ENCODE measurements at places on chromosomes 12 and 14. TPM values are rescaled to one million over a fixed set of nuclear protein-coding genes. Genes with fewer than 3 reads are reported as not detected.

PPP1R36 gene
- 0.33 TPM for polyA plus RNA-seq

RD3L gene
- not detected for polyA plus RNA-seq

CLEC4D gene
- not detected for polyA plus RNA-seq

CCDC88C gene
- 14.6 TPM for polyA plus RNA-seq

NEUROD4 gene
- not detected for polyA plus RNA-seq

MARCHF9 gene
- polyA plus RNA-seq, result 7.5 TPM

NID2 gene
- 94.4 TPM for polyA plus RNA-seq

PLEKHD1 gene
- 0.66 TPM for polyA plus RNA-seq

DNA sequence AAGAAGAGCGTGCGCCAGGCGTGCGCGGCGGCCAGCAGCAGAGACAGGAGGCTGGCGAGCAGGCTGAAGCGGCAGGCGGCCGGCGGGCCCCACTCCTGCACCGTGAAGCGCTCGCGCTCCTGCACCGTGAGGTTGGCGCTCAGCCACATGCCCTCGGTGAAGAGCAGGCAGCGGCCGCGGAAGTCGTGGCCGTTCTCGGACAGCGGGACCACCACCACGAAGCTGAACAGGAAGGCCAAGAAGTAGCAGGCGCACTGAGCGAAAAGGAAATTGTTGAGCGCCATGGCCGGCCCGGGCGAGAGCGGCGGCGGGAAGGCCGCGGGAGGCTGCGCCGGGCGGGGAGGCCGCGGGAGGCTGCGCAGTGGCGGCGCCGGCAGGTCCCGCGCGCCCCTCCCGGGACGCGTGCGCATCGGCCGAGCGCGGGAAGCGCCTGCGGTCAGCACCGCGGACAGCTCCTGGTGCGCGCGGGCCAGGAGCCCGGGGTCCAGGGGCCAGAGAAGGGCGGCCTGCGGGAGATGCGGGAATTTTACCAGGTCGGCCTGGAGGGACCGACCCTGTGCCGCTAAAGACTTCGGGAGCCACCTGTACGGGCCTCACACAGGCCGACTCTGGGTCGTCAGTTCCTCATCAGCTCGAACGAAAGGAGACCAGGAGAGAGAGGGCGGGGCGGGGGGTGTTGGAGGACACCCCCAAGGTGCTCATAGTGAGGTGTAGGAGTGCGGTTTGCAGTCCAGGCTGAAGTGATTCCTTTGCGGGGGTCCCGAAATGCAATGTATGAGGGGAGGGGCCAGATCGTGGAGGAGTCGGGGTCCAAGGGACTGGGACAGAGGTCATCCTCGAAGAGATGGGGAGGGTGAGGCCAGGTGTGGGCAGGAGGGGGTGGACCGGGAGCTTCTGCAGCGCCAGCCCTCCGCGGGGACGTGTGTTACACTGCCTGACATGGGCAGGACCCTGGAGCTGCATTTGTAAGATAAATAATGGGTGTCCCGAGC, at the start of gene TMEM179:
Gene TMEM179, minus strand, starts transcription at position 315 of the 992 bp plus-strand sequence. Its CDS starts 31 bp downstream, at position 284.
- DNase-seq, result peak; percentile 75

GRCh38 chr12:118033902-118034301, 17.4 kb downstream of the RFC5 start:
- DNase-seq, result no peak

DNA sequence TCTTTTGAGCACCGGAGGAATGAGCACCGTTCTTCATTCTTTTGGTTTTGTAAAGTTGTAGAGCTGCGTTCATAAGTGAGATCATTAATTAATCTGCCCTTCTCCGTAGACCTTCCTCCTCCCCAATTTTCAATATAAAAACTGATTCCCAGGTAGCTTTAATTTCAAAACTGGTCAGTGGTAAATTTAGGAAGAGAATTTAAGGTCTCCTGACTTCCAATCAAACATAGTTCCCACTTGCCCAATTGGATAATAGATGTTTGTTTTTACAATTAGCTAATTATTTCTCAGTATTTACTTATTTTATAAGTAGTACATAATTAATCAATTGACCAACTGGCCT, 27.2 kb upstream of the YBX3 start:
- no peak for DNase-seq

DNA sequence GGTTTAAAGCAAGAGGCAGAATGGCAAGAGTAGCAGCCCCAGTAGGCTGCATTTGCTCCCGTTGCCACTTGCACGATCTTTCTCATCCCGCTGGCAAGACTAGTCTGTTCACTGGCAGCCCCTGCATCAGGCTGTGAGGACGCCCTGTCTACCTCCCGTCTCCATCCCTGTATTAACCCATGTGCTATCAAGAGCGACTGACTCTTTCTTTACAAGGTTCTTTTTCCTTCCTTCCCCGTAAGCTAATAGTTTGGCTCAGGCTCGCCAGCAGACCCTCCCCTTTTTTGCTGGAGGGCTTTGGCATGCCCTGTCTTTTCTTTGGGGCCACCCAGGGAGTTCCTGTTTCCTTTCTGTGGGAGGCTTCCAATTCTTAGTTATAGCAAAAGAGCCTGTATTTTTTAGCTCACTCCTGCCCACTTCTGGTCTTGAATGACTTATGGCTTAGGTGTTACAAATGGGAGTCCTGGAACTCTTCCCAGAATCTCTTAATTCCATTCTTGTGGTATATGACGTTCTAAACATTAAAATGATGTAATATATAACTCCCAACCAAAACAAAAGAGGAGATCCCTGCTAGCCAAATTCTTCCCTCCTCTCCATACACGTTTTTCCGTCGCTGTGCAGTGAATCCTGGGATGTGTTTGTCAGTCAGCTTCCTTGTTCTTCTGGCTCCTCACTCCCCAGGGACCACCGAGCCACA, 149.0 kb downstream of the PRKCH start:
- peak; percentile 97 for DNase-seq

GRCh38 chr14:42673963-42674362, 1067.3 kb downstream of the LRFN5 start:
- DNase-seq, result no peak

GRCh38 chr12:510071-510825, 50.5 kb downstream of the B4GALNT3 start:
- no peak for DNase-seq

DNA sequence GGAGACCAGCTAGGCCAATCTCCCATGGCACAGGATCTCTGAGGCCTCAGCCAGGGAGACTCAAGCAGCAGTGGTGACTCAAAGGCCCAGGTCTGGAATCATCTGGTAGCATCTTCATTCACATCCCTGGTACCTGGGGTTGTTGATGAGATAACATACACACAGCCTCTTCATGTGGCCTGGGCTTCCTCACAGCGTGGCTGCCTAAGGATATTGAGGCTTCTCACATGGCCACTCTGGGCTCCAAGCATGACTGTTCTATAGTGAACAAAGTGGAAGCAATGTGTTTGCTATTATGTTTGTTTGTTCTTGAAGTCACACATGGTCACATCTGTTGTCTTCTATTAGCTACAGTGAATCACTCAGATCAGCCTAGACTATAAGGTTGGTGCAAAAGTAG, 584.1 kb downstream of the VRK1 start:
- no peak for DNase-seq

DNA sequence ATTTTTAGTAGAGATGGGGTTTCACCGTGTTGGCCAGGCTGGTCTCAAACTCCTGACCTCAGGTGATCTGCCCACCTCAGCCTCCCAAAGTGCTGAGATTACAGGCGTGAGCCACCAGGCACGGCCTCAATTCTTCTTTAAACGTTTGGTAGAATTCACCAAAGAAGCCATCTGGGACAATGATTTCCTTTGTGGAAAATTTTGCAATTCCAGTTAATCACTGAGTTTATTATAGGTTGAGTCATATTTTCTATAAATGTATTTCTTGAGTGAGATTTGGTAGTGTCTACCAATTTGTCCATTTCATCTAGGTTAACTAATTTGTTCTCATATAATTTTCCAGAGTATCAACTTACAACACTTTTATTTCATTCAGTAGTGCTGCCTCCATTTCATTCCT, 683.9 kb upstream of the TMEM132C start:
- DNase-seq, result no peak

DNA sequence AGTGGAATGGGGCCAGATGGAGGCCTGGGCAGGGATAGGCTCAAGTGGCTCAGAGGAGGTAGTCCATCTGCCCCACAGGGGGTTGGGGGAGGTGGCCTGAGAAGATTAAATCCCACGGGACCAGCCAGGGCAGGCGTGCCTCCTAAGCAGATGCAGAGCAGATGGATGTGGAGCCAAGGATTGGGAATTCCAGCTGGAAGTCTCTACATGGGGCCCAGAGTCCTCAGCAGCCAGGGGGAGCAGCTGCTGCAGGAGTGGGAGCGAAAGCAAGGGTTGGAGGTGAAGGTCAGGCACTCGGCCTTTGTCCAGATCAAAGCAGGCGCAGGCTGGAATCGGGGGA, 42.4 kb upstream of the VRK1 start:
- DNase-seq, result no peak

GRCh38 chr14:33916663-33917565, 34.0 kb downstream of the EGLN3 start:
- DNase-seq, result peak; percentile 45

DNA sequence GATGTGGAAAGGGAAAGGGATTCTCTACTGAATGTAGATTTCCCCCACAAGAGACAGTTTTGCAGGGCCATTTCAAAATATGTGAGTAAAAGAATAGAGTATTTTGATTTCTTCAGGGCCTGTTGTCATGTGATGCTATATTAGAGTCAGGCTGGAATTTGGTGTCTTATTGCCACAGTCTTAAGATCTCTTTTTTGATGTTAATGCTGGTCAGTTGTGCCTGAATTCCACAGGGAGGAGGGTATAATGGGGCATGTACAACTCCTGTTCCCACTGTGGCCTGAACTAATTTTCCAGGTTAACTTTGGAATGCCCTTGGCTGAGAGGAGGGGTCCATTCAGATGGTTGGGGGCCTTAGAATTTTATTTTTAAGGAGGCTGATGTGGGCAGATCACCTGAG, 111.0 kb upstream of the MAX start:
- DNase-seq, result no peak

DNA sequence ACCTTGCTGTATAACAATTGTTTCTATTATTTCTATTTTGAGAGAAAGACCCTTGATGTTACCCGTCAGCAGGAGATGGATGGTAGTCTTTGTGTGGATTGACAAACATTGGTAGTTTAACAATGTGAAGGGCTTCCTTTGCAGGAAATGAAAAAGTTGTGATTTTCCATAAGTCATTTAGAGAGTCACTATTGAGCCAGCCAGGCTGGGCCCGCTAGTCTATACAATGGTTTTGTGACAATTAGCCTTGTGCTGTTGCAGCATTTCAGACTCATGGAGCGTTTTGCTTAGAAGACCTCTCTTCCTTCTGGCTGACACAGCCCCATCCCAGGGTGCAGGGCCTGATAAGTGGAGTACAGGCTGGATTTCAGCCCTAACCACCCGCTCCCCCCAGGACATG, 18.3 kb upstream of the SLC38A2 start:
- DNase-seq, result no peak

GRCh38 chr12:89244536-89244935, 107.8 kb downstream of the DUSP6 start:
- DNase-seq, result no peak

DNA sequence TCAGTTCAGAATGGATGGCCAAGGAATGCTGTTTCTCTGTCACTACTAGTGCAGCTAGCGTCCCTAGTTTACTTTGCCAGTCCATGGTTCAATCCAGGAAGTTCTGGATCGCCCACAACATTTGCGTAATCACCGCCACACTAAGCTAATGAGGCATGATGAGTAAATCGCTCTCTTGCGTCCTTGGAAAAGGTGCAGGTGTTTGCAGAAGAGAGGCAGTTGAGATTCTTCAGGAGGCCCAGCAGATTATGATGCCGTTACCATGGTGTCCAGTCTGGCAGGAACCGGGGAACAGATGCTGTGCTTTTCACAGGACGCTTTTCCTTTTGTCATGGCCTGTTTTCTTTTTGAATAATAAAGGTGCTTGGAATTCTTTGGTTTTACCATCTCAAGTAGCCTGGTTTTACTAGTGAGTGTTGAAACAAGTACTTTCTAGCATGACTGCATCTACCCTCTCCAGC, 9.0 kb downstream of the TPH2 start:
- peak; percentile 13 for DNase-seq

DNA sequence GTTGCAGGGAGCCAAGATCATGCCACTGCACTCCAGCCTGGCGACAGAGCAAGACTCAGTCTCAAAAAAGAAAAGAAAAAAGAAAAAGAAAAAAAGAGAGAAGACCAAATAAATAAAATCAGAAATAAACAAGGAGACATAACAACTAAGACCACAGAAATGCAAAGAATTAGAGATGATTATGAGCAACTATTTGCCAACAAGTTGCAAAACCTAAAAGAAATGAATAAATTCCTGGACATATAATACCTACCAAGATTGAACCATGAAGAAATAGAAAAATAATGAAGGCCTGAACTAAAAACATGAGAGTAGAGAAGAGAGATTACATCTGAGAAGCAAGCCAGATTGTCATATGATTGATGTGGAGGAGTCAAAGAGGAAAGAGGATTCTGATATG, 17.6 kb upstream of the EPS8 start:
- DNase-seq, result no peak

- no peak for DNase-seq
Measured at GRCh38 chr14:105458010-105458409, 16.6 kb upstream of the CRIP2 start.

DNA sequence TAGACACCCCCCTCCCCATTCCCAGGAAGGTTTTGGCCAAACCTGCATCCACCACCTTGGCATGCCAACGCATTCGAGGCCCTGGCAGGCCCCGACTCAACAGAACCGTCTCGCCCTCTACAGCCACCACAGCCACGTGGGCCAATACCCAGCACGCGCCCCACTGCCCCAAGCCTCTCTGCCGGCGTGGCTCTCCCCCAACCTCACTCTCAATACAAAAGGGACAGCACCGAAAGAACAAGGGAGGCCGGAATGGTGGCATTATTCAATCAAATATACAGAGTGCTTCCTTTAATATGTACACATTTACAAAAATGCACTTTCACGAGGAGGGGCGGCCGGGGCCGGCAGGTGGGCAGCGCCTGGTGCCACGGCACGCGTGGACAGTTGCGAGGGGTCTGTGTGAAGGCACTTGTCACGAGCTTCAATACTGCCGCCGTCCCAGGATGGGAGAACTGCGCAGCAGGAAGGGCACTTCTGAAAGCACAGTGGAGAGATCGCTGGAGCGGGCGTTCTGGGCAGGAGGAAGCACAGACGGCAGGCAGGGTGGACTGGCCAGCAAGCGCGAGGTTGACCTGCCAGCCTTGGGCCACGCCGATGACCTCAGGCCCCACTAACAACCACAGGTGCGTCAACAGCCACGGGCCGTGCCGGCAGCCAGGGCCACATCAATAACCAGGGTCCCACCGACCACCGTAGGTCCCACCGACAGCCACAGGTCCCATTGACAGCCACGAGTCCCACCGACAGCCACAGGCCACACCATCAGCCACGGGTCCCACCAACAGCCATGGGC, 26.9 kb downstream of the JAG2 start:
- DNase-seq, result no peak

Data from muscle of back (tissue), 13 donors.